ENCODE measurements at places on chromosomes 3 and 15.

- DNase-seq: no peak
These were observed 33.8 kb downstream of the GLCE start for GRCh38 chr15:69194025-69194827.

DNA sequence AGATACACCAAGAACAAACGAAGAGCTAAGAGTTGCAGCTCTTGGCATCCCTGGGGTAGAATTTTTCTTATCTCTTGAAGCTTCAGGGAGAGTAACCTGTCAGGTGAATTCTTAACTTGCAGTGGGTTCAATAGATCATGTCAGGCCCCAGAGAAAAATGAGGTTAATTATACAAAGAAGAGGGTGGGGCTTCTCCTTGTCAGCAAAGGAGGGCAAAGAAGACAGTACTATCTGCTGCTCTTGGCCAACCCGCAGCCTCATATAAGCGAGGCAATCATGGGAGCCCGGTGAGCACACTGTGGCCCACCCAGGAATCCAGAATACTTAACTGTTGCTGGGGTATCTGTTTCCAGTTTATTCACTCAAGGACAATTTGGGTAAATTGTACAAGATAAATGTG is 110.2 kb downstream of the SEMA5B start:
- no peak for DNase-seq

- DNase-seq: peak; percentile 70
These were observed 74.3 kb downstream of the SIDT1 start for GRCh38 chr3:113606539-113607218.

- no peak for DNase-seq
These were observed 92.4 kb downstream of the MB21D2 start for GRCh38 chr3:192825216-192825615.

DNA sequence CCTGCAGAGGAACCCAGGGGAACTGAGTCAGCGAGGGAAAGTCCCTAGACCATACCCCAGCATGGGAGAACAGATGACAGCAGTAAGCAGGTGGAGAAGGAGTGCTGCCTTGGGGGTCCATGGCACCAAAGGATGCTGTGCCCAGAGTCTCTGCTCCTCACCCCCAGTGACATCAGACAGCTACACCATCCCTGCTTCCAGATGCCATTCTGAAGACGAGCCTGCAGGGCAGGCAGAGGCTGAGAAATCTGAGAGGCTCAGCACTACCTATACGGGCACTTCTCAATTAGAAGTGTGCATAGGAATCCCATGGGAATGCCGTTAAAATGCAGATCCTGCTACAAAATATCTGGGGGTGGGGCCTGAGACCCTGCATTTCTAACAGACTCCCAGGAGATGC is 211.3 kb upstream of the NSMCE3 start:
- no peak for DNase-seq

DNA sequence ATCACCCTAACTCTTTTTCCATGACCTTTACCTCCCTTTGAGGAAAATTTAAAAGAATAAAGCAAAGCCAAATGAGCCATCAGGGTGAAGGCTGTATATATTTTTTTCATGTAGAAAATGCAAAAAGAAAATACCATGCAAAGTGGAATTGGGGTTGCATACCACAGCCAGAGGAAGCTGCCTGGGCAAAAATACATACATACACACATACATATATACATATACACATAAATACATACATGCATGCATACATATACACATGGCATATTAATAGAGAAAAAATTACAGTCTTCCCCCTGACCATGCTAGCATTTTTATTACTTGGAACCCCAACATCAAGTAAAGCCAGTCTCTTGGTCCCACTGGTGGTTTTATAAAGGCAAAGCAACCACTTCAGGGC is 63.7 kb upstream of the TMCO5A start:
- DNase-seq: no peak

- DNase-seq: no peak
These were observed 9.4 kb upstream of the SEC13 start for GRCh38 chr3:10330319-10330718.

- DNase-seq: no peak
These were observed 52.1 kb downstream of the VGLL4 start for GRCh38 chr3:11591391-11592282.

DNA sequence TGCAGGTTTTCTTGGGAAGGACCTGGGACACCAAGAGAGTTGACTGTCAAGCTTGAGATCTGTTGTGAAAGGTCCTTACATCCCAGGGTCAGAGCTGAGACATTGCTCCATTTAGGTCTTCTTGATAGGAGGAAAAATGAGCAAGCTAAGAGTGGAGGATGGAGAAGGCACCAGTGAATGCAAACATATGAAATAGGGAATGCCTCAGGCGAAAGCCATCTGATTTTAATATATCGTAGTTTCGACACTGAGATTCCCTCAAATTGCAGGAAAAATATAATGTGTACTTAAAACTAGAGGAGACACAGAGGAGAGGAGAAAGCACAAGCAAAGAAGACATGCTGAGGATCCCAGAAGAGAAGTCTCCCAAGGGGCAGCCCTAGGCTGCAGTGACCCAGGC is 85.5 kb downstream of the TM4SF4 start:
- DNase-seq: no peak

- no peak for DNase-seq
These were observed 281.3 kb upstream of the ARRDC4 start for GRCh38 chr15:97679106-97679688.

DNA sequence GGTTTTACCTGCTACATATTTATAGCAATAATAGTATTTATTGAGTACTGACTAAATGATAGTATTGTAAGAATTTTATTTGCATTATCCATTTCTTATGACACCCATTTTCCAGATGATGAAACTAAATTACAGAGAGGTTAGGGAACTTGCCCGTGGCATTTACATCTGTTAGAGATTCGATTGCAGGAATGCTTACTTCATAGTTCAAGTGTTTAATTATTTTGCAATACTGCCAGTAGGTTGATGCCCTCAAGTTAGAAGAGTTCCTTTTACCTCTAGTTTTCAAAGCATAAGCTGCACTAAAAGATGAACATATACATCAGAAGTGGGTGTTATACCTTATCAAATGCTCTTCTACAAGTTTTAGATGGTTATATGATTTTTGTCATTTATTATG is 362.8 kb upstream of the RGMA start:
- no peak for DNase-seq

GRCh38 chr3:146975032-146975431 is 369.9 kb upstream of the PLSCR5 start:
- no peak for DNase-seq

DNA sequence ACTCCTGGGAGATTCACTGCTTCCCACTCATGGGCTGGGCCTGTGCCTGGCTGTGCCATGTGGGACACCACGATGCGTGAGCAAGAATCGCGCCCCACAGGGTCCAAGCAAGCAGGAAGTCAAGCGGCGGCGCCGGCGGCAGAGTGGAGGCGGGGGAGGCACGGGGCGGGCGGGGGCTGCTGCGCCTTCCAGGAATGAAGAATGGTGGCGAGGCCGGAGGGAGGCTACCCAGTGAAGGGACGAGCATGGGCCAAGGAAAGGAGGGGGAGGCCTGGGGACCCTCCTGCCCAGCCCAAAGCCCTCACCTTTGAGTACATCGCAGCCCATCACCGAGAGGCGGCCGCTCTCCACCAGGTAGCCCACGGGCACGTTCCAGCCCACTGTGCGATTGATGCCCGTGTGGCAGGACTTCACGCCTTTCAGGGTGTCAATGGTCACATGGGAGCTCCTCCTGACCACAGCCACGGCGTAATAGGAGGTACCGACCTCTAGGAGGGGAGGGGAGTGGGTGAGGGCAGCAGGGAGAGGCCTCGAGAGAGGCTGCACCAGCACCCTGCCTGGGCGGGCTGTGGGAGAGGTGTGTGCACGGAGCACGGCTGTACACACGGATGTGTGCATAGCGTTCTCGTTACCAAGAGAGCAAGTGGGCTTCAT is 5.5 kb downstream of the MELTF start:
- no peak for DNase-seq

GRCh38 chr15:94582368-94582767 is 351.0 kb downstream of the MCTP2 start:
- DNase-seq: peak; percentile 55

GRCh38 chr3:177367788-177368187 is 170.5 kb upstream of the TBL1XR1 start:
- no peak for DNase-seq

DNA sequence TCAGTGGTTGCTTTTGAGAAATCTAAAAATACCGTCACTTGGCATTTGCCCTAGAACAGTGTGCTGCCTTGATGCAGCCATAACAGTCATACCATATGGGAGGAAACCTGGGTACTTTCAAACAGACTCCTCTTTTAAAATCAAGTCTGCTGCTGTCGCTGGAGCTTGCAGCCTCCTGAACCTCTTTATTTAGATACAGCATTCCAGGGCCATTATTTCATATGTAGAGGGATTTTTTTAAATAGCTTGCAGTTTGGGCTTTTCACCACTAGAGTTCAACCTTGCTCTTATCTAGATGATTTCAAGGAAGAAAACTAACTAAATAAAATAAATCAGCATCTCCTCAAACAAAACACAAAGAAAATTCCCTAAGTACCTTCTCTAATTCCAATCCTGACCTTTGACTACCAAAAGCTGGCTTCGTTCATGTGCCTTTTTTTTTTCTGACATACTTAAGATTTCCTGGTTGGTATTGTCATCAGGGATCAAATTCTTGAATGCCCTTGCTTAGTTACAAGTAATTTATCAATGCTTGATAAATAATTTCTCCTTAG is 111.6 kb downstream of the KBTBD8 start:
- no peak for DNase-seq

- DNase-seq: no peak
These were observed 47.8 kb downstream of the KBTBD8 start for GRCh38 chr3:67045711-67046465.

DNA sequence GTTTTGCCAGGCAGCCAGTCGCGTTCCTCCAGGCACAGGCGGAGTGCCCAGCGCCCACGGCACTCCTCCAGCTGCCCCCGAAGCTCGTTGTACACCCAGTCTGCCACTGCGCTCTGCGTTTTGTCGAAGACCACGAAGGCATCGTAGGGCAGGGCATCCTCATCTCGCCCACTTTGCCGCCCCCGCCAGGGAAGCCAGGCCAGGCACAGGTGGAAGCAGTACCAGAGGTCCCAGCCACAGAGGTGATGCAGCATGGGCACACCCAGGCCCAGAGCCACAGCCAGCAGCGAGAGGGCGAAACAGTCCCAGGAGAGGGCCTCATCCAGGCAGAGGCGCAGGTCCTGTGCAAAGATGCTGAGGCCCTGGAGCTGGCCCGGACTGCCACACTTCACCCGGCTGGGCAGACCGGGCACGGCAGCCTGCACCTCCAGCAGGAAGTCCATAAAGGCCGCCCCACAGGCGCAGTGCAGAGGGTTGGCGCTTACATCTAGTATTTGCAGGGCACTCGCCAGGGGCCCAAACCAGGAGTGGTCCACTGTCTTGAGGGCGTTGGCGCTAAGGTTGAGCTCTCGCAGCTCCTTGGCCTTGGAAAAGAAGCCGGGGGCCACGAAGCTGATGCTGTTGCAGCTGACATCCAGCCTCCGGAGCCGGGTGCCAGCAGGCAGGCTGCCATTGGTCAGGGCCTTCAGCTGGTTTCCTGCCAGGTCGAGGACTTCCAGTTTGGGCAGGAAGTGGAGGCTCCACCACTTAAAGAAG is 3.7 kb downstream of the TLR9 start:
- DNase-seq: peak; percentile 86

GRCh38 chr15:47294765-47295259 is 422.5 kb upstream of the SEMA6D start:
- no peak for DNase-seq

Measured in activated naive CD4-positive, alpha-beta T cell treated with anti-CD3 and anti-CD28 coated beads, Interleukin-2, amount 10 ng/mL, durations not matched to agents 7 days and 5 days (primary cell).